T-cell (primary cell): ENCODE measurements at places on chromosomes 13 and 19.

DNA sequence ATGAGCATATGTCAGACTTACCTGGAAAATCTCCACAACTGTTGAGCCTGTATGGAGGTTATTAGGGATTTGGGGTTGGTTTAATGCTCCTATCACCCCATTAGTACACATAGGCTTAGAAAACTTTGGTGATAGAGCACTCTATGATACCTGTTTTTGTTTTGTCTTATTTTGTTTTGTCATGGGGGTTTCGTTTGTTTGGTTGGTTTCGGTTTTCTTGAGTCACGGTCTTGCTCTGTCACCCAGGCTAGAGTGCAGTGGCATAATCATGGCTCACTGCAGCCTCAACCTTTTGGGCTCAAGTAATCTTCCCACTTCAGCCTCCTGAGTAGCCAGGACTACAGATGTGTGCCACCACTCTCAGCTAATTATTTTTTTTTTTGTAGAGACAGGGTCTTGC, 70.0 kb downstream of the MZT1 start:
- no peak for DNase-seq

- DNase-seq, result no peak
Observed at GRCh38 chr13:95123726-95124125, 177.5 kb downstream of the ABCC4 start.

DNA sequence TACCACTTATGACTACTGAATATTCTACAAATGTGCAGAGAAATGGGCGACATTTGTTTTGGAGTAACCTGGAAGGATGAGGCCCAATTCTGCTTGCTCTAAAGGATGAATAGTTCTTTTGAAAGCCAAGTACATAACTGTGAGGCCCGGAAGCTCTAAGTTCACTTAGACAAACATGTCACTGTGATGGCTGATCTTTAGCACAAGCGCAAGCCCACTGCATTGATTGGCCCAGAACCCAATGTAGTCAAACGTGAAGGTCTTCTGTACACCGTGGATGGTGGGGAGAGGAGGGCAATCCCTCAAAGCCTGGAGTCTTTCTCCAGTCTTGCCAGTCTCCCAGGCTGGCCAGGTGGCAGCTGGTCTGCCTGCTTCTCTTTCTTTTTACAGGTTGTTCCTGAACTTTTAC, 139.6 kb downstream of the RFC3 start:
- no peak for DNase-seq

DNA sequence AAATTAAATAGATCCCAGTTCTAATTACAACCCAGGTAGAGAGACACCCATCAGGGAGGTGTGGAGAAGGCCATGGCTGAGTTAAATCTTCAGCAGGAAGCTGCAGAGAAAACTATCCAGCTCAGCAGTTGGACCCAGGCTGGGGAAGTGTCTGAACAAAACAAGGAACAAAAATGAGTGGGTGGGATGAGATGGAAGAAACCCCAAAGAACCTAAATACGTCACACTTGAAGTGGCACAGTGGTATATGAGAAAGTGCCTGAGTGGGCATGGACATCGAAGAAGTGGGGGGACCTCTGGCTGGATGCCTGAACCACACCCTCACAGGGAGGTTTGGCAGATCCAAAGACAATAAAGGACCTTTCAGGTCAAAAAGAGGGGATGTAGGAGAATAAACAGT, 3.5 kb upstream of the EPHX3 start:
- DNase-seq, result no peak

- DNase-seq, result no peak
Observed at GRCh38 chr19:4591320-4591719, 31.8 kb upstream of the SEMA6B start.

DNA sequence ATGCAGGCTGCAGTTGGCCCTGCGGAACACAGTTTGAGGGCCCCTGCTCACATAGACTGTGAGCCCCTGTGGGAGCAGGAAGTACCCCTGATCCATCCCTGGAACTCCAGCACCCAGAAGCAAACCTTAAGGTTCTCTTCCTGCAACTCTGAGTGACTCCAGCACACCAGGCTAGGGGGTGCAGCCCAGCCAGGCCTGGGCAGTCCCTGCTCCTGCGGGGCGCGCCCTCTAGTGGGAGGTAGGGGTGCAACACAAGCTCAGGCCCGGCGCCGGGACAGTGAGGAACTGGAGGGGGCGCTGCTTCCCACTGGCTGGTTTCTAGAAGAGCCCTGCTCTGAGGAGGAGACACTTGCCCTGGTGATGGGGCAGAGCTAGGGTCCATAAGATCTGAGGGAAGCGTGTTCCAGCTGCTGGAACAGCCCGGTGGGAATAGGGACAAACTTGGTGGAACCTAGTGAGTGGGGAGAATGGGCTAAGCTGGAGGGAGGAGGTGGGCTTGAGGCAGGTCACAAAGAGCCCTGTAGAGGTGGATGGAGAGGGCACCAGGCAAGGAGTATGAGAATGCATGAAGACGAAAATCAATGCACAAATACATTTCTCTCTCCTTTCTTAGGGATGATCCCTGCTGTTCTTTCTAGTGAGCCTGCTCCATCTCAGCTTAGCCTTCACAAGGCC, 5.0 kb downstream of the ZSCAN5A start:
- peak; percentile 33 for DNase-seq

DNA sequence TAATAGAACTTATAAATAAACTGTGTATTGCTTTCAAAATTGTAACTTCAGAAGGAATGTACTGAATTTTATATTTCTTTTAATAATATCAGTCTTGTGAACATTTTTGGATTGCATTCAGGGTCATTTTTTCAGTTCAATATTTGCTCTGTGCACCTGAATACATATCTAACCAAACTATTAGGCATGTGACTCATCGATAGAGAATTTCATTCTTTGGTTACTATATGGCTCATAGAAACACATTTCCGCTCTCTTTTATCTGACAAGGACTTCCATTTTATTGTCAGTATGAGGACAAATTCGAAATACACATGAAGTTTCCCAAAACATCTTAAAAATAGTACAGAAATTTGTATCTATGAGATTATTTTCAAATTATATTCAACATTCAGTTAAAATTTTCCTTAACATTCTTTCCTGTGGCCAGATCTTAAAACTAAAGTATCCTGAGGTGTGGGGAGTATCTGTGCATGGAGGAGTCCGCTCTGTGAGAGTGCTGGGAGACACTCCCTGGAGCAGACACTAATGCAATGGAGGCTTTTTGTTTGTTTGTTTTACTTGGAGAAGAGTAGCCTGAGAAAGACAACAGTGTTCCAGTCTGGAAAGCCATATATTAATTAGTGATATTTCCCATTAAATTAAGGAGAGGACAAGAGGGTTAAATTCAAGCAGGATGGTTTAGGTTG, 483.6 kb downstream of the PCDH20 start:
- no peak for DNase-seq

DNA sequence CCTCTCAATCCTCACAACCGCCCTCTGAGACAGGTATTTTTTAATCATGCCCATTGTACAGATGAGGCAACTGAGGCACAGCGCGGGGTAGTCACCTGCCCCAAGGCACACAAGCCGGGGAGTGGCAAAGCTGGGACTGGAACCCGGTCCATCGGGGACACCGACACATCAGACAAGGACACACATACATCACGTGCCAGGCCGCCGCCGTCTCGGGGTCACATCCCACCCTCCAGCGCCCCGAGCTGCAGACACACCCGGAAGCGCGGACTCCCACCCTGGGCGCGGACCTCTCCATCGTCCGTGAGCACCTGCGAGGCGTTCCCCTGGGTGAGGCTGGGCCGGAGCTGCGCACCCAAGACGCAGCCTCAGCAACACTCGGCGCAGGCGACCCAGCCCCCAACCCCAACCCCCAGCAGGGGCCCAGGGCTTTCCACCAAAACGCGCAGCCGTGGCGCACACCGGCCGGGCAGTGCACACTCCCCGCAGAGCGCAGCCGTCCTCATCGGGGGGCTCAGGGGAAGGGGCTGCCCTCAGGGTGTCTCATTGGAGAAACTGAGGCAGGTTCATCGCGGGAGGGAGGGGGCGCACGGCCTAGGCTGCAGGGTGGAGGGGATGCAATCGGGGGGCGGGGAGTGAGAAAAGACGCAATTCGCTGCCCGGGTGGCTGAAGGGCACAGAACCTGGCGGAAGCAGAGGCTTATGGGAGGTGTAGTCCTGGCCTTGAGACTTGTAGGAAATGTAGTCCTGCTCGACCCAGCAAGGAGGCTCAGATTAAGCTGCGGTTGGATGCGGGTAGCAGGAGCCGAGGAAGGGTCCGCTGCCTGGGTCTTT, 1.9 kb upstream of the LMTK3 start:
- DNase-seq, result peak; percentile 73
